ENCODE measurements at places on chromosomes 2 and 18. TPM values are rescaled to one million over a fixed set of nuclear protein-coding genes. Genes with fewer than 3 reads are reported as not detected.

GRCh38 chr18:58267493-58267892 lies 223.5 kb downstream of the NEDD4L start:
- no peak for DNase-seq

Gene CHRND
- total RNA-seq = not detected

- DNase-seq = no peak
These were observed 56.9 kb downstream of the ACKR3 start for GRCh38 chr2:236626391-236627150.

Gene SLC8A1
- 1.9 TPM for total RNA-seq
